Stimulated activated CD4-positive, alpha-beta T cell treated with anti-CD3 and anti-CD28 coated beads, Interleukin-4, amount 100 ng/mL, for 24 hours (primary cell): ENCODE measurements at places on chromosomes 3 and 15.

DNA sequence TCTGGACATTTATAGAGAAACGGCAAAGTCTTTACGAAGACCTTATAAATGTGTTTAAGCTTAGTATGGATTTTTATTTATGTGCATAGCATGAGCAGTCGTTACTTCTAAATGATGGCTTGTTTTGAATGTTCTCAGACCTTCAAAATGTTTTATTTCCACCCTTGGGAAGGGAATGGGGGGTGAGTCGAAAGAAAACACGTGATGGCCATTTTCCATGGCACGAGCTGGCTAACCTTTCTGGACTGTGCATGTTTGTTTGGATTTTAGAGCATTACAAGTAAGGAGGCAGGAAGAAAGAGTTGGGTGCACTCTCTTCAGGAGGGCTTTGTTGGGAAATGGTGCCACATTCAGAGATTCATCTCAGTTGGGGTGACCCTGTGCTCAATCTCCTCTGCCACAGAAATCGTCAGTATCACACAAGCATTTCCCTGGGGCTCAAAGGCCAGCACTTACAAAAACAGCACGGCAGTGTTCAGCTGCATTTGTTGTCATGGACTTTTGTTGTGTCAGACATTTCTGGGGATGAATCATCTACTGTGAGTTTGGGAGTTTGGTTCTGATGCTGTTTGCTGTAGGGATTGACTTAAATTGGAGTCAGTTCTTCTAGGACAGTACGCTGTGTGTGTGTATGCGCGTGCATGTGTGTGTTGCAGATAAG is 52.3 kb upstream of the ADAMTS9 start:
- no peak for DNase-seq

DNA sequence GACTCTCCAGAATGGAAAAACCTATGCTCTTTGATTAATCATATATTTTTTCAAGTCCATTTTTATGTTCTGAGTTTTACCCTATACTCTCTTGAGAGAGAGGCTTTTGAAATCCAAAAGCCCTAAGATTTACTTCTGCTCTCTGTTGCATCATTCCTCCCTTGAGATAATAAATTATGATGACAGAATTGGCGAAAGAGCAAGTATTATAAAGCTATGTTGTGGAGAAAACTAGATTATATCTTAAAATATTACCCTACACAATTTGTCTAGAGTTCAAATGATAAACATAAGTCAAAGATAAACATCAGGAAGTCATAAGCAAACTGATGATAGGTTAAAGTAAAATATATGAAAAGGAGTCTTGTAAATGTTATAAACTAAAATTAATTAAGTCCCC is 293.4 kb upstream of the MME start:
- DNase-seq, result no peak

- DNase-seq, result no peak
These were observed 52.2 kb downstream of the IMPG2 start for GRCh38 chr3:101268141-101268540.

DNA sequence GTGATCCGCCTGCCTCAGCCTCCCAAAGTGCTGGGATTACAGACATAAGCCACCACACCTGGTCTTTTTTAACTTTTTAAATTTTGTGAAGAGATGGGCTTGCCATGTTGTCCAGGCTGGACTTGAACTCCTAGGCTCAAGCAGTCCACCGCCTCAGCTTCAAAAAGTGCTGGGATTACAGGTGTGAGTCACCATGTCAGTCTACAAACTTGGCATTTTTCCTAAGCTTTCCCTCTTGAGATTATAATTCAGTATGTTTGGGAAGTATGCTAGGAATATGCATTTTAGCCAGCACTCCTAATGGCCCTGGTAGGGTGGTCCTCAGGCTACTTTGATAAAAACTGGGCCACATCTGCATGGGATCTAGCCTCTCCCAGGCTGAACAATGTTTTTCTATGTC is 4.4 kb downstream of the WDR73 start:
- no peak for DNase-seq

DNA sequence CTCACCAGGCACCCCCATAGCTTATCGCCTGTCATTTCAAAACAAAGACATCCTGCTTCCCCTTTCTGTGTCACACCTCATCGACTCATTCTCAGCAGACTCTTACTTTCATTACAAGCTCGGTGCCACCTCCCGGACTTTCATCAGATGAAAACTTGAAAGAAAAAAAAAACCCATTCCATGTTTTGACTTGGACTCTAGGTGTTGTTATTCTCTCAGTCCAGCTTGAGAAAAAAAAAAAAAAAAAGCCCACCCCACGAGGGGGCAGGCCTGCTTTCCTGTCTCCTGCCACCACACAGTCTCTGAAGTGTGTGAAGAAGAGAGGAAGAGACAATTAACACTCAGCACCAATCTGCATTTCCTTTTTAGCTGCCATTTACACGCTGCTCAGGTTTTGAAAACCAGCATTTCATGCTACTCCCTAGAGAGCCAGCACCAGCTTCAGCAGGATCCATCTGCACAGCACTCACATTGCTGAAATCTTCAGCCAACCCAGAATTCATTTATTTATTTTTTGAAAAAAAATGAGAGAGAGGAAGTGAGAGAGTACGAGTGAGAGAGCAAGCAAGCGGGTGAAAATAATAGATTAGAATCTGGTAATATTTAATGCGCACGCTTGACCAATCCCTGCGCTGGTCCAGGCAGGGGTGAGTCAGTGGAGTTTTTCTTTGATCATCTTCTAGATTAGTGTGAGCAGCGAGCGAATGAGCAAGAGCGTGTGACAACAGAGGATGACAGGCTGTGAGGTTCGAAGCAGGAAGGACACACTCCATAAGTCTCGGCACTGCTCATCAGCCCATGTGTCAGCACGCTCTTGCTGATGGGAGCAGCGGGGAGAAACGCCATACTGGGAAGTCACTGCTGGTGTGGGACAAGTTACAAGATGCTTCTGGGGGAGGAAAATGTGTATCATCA is 23.5 kb downstream of the ZNF80 start:
- DNase-seq, result peak; percentile 82

DNA sequence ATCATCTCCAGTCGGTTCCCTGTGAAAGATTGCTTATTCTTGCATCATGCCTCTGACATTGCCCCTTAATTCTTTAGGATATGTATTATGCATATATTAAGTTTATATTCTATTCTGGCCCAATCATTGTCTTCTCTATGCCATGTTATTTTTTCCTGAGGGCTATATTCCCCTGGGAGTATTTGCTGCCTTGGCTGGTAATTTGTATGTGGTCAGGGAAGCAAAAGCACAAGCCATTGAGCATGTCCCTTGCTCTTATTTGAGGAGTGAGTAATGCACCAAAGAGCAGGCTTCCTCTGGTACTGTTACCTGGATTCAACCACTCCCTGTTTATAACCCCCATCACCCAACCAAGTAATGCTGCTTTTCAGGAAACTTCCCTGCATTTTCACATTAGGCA is 36.3 kb downstream of the STAC start:
- no peak for DNase-seq

DNA sequence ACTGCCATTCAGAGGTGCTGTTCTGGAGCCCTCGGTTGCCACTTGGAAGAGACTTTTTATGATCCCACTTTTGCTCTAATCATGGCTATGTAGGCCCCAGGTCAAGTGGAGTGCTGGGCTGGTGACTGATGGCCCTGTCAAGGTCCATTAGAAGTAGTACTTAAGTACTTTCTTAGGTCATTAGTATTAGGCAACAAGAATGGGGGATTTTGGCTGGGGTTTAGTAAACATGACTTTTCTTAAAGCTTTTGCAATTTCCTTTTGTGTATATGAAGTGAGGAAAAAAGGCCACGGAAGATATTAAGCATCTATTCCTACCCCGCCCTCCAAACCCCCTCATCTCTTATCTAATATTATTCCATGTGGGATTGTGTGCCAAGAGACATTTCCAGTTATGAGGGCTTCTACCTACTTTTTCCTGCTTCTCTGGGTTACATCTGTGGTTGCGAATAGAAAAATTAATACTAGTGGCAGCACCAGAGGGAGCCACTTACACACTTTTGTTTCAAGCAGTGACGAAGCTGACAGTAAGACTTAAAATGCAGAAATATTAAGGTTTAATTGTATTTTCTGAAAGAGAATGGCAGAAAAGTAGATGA is 13.9 kb downstream of the NLGN1 start:
- no peak for DNase-seq

GRCh38 chr3:126659915-126660886 is 5.3 kb upstream of the TXNRD3 start:
- no peak for DNase-seq
